Neural progenitor cell (in vitro differentiated cells): ENCODE measurements at places on chromosomes 6 and 20. TPM values are rescaled to one million over a fixed set of nuclear protein-coding genes. Genes with fewer than 3 reads are reported as not detected.

Gene EEF1A1
- total RNA-seq = 15,510 and 19,891 TPM in 2 replicates

Gene PDYN
- total RNA-seq = 0.12 and 0.30 TPM in 2 replicates

Gene TSBP1
- total RNA-seq = not detected in 2 replicates

Gene CHRNA4
- total RNA-seq = 0.68 TPM in 1 of 2 replicates, not detected in the other

Gene COL12A1
- 0.87 and 1.3 TPM in 2 replicates for total RNA-seq

Gene SLC22A7
- not detected in 2 replicates for total RNA-seq

Gene SLC16A10
- 4.3 and 4.8 TPM in 2 replicates for total RNA-seq

Gene SPDEF
- 0.50 TPM in 1 of 2 replicates, not detected in the other for total RNA-seq

Gene SLC22A2
- not detected in 2 replicates for total RNA-seq

Gene L3MBTL1
- total RNA-seq = 27.6 and 51.4 TPM in 2 replicates

Gene DAAM2
- total RNA-seq = 2.1 and 3.2 TPM in 2 replicates

Gene OR2J3
- total RNA-seq = 0.04 TPM in 1 of 2 replicates, not detected in the other

Gene SLC4A11
- 0.95 and 3.4 TPM in 2 replicates for total RNA-seq

Gene CLPSL1
- total RNA-seq = not detected in 2 replicates

Gene PTGIS
- 31.3 and 35.6 TPM in 2 replicates for total RNA-seq

Gene COL11A2
- 0.49 and 0.99 TPM in 2 replicates for total RNA-seq

Gene BHLHE23
- total RNA-seq = 0.22 TPM in 1 of 2 replicates, not detected in the other

Gene SEC23B
- 55.7 and 57.2 TPM in 2 replicates for total RNA-seq

Gene LTV1
- total RNA-seq = 18.9 and 36.0 TPM in 2 replicates

Gene SLC17A1
- not detected in 2 replicates for total RNA-seq

Gene EEF1A2
- total RNA-seq = 0.54 and 1.5 TPM in 2 replicates

Gene TFAP2A
- total RNA-seq = 0.39 and 0.65 TPM in 2 replicates

Gene PRRT1
- total RNA-seq = 0.40 TPM in 1 of 2 replicates, not detected in the other

Gene RIPOR3
- total RNA-seq = 1.2 and 3.7 TPM in 2 replicates

Gene TCP11
- total RNA-seq = 0.25 TPM in 1 of 2 replicates, not detected in the other

Gene MOG
- total RNA-seq = not detected in 2 replicates

Gene ENPP5
- 9.1 and 23.7 TPM in 2 replicates for total RNA-seq

Gene HLA-DOA
- 38.0 and 52.2 TPM in 2 replicates for total RNA-seq

Gene TNFRSF6B
- 0.25 TPM in 1 of 2 replicates, not detected in the other for total RNA-seq

Gene RPS6KA2
- total RNA-seq = 8.2 and 14.3 TPM in 2 replicates

Gene KAT14
- 28.5 and 29.9 TPM in 2 replicates for total RNA-seq

Gene SYCP2
- 0.06 and 0.88 TPM in 2 replicates for total RNA-seq

Gene IFNGR1
- 22.7 and 34.0 TPM in 2 replicates for total RNA-seq

Gene ADAM33
- 7.0 and 18.9 TPM in 2 replicates for total RNA-seq

Gene PLCB1
- 24.7 and 30.2 TPM in 2 replicates for total RNA-seq

Gene PLEKHG1
- 4.6 and 4.7 TPM in 2 replicates for total RNA-seq

Gene AIF1
- not detected in 2 replicates for total RNA-seq

Gene GABRR1
- total RNA-seq = not detected in 2 replicates

Gene SOBP
- total RNA-seq = 11.0 and 12.6 TPM in 2 replicates

Gene EPM2A
- 7.1 and 9.6 TPM in 2 replicates for total RNA-seq

Gene BPIFB4
- total RNA-seq = not detected in 2 replicates

Gene FAM83B
- 5.3 and 6.3 TPM in 2 replicates for total RNA-seq

Gene SIRPB2
- total RNA-seq = not detected in 2 replicates

Gene SF3B5
- 99.0 and 133 TPM in 2 replicates for total RNA-seq

Gene LY6G6D
- 0.90 TPM in 1 of 2 replicates, not detected in the other for total RNA-seq

Gene SLC26A8
- 0.13 and 0.25 TPM in 2 replicates for total RNA-seq
